AG08396 (cell line): ENCODE measurements at places on chromosomes 1 and 21.

DNA sequence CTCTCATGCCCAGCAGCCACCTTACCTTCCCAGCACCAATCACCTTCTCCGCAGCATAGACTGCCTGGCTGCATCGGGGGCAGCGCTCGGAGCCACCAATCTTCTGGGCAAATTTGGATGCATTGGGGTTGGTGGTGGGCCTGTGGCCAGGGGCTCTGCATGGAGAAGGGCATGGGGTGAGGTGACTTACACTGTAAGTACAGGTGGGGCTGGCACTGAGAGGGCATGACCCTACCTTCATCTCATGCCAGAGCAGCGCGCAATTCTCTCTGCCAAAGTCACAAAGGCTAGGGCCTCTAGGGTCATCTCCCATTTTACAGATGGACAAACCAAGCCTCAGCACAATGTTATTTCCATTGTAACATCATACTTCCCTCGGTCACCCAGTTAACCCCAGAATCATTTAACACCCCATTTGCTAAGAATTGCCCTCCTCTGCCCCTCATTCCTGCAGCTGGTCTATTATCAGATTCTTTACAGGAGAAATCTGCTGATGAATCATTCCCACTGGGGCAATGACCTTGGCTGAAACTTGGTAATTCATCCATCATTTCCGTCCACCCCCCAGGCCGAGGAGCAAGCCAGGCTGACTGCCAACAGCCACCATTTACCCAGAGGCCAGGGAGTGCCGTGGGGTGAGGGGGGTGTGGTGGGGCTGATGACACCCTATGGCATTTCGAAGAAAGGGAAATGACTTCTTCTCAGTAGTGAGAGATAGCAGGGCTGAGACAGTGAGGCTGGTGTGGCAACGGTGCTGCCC is 17.9 kb downstream of the CSRP1 start:
- DNase-seq: peak; percentile 91

GRCh38 chr1:10594595-10595223 is 120.0 kb downstream of the PEX14 start:
- no peak for DNase-seq

DNA sequence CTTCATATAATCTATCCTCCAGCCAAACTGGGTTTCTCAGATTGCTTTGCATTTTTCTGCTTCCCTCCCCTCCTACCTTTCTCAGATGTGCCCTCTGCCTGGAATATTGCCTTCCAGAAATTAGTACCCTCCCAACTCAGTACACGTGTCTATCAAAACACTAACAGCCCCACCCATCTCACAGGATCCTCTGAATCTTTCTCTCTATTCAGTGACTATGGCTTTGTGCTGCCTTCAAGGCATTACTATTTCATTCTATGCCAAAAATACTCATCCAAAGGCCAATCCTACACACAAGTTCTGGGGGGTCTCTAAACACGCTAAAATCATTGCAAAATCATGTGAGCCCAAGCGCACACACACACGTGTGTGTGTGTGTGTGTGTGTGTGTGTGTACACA is 58.4 kb downstream of the ZNF281 start:
- no peak for DNase-seq

- no peak for DNase-seq
These were observed 3.4 kb upstream of the PDE9A start for GRCh38 chr21:42650033-42650370.

GRCh38 chr1:56638248-56638647 is 6.9 kb upstream of the PRKAA2 start:
- DNase-seq: no peak

DNA sequence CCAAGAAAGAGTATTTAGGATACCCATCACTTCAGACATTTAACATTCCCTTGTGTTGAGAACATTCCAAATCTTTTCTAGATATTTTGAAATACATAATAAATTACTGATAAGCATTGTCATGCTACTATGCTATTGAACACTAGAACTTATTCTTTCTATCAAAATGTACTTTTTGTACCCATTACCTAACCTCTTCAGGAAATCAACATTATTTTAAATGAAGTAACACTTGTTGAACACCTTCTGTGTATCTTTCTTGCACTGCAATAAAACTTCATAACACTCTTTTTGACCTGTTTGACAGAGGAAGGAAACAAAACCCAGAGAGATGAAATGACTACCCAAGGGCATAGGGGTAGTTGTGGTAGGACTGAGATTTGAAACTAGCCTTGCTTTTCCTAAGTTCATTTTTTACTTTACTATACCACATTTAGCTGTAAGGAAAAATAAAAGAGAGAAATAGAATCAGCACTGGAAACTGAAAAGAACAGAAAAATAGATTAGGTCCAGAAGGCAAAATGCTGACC is 99.4 kb downstream of the UCHL5 start:
- DNase-seq: no peak

DNA sequence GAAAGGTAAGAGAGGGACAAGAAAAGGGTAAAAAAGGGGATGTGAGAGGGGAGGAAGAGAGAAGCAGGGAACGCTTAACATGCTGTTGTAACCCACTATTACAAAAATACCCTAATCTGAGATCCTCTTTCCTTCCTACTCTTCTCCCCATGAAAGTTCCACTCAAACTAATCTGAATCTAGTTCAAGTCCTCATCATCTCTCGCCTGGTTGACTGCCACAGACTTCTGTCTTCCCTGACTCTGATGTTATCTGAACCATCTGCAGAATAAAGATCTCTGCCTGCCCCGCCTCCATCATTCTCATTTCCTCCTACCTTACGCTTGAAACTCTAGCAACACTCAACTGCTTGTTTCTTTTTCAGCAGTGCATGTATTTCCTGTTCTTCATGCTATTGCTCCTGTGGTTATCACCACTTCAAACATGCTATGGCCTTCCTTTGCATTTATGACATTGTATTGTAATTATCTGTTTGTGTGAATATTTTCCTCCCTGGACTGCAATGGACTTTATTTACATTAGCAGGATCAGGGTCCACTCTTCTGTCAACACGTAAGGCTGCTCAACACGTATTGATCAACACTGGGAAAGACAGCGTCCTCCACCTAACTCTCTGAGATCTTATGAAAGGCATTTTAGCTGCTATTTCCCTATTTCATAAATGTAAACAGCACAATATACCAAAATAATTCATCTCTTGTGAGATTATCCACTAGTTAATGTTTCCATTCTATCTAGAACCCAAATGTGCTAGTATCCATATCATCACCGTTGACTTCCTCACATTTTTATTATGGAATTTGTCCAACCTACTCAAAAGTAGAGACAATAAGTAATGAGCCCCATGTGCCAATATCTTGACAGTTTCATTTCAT is 215.5 kb upstream of the USP25 start:
- DNase-seq: no peak

DNA sequence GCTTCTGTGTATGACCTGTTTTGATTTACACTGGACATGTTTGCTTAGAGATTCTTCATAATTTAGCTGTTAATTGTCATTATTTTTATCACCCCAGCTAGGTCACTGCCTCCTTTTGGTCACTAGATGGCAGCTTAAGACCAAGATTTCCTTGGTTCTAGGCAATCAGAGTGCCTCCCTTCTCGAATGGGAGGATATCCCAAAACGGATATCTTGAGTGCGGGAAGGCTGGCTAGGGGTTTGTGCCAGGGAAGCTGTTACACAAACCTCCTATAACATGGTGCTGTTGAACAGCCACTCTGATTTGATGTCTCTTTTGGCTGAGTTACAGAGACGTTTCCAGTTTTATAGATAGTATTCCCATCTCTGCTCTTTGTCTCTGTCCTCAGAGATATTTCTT is 283.5 kb downstream of the S1PR1 start:
- DNase-seq: peak; percentile 24

DNA sequence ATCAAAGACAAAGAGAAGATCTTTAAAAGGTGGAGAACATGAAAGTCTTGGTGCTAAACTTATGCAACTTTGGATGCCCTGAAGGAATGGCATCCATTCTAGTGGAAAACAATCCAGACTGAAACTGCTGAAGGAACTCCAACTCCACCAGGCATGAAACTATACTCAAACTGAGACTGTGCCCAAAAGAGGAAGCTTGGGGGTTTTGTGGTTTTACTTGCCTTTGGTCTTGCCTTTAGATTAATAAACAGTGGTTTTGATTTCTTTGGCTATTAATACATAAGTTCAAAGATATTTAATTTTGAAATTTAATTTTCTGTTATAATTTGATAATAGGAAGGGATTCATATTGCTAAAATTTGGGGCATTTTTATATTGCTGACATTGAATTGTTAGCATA is 17.4 kb upstream of the SLC30A10 start:
- no peak for DNase-seq

DNA sequence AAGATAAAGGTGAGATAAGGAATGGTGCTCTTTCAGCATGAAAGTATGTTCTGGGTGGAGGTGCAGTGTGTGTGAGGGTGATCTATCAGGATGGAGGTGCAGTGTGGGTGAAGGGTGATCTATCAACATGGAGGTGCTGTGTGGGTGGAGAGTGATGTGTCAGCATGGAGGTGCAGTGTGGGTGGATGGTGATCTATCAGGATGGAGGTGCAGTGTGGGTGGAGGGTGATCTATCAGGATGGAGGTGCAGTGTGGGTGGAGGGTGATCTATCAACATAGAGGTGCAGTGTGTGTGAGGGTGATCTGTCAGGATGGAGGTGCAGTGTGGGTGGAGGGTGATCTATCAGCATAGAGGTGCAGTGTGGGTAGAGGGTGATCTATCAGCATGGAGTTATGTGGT is 12.3 kb upstream of the MAP10 start:
- DNase-seq: no peak

GRCh38 chr1:234647245-234647644 is 37.3 kb upstream of the IRF2BP2 start:
- no peak for DNase-seq

DNA sequence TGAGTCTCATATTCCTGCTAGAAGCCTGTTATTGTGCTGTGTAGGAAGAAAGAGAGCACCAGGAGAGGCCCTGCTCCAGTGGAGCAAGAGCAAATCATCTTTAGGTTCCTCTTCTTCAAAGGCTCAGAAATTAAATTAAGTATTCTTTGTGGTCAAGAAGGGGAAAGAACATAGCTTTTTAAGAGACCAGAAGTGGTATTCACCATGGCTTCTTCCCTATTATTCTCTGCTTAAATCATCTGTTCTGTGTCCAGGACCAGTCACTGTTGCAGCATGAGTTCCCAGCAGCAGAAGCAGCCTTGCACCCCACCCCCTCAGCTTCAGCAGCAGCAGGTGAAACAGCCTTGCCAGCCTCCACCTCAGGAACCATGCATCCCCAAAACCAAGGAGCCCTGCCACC is 1.1 kb downstream of the SPRR1B start:
- DNase-seq: no peak

GRCh38 chr1:219430419-219430818 is 182.5 kb downstream of the ZC3H11B start:
- DNase-seq: no peak

- DNase-seq: no peak
These were observed 204.4 kb downstream of the GIPC2 start for GRCh38 chr1:78250201-78250600.

GRCh38 chr1:29084196-29084521 is 39.5 kb downstream of the TMEM200B start:
- no peak for DNase-seq

DNA sequence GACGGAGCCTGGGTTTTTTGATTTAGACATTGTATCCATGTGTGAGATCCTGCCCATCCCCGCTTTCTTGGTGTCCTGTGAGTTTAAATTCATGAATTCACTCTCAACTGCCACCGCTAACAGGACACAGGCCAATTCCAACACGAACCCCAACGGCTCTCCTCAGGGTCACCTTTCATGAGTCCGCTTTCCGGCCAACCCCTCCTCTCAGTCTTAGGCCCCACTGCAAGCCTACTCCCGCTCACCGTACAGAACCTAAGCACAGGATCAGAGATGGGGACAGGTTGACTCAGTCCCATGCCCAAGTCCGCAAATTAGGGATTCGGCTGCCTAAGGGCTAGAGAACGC is 238 bp upstream of the SCP2 start:
- DNase-seq: no peak

DNA sequence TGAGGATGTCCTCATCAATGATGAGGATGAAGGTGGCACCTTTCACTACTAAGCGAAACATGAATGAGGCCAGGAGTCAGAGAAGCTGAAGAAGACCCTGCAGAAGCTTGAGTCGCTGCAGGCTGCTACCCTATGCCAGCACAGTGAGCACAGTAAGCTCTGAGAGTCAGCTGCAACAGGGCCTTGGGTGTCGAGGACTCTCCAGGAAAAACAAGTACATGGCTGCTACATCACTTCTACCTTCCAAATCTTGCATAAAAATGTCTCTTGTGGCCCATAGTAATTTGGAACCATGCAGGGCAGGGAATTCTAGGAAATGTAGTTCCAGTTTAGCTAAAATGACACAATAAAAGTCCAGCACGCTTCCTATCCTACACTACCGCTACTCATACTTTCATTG is 51.5 kb upstream of the KIRREL1 start:
- no peak for DNase-seq

- no peak for DNase-seq
These were observed 34.2 kb upstream of the ETS2 start for GRCh38 chr21:38771536-38771935.

DNA sequence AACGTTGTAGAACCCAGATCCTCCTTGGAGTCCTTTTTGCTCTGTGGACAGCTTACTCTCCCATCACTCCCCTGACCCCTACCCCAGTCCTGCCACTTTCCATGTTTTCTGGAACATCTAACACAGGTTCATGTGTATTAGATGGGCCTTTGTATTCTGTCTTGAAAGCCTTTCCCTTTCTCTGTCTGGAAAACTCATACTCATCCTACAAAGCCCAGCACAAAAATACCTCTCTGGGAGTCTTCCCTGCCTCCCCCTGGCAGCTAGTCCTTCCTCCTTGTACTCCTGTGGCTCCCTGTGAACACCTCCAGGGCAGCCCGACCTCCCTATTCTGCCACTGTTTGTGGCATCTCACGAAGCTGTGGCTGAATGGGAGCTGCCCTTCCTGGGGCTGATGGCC is 7.8 kb upstream of the HEYL start:
- DNase-seq: no peak

DNA sequence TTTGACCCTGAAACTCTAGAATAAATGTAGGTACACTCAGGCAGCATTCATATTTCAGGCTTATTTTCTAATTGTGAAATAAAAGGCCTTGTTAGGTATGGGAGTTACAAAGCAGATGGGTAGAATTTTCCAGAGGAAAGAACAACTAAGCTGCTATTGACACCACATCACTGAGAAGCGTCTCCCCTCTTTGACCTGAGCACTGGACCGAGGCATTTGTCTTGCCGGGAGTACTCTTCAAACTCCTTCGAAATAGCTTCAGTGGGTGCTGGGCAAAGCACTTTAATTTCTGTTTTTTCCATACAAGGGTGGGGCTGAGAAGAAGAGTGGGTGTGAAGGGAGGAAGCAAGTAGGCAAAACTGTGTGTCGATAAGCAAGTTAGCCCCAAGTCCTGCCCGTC is 36.4 kb downstream of the ABCA4 start:
- no peak for DNase-seq

GRCh38 chr1:64514197-64514765 is 44.4 kb downstream of the CACHD1 start:
- DNase-seq: peak; percentile 48

- DNase-seq: no peak
These were observed 32.7 kb downstream of the FHAD1 start for GRCh38 chr1:15279576-15280230.

GRCh38 chr1:2975466-2976179 is 45.6 kb upstream of the ACTRT2 start:
- DNase-seq: no peak
